Naive thymus-derived CD8-positive, alpha-beta T cell (primary cell): ENCODE measurements at places on chromosomes 12 and 14.

DNA sequence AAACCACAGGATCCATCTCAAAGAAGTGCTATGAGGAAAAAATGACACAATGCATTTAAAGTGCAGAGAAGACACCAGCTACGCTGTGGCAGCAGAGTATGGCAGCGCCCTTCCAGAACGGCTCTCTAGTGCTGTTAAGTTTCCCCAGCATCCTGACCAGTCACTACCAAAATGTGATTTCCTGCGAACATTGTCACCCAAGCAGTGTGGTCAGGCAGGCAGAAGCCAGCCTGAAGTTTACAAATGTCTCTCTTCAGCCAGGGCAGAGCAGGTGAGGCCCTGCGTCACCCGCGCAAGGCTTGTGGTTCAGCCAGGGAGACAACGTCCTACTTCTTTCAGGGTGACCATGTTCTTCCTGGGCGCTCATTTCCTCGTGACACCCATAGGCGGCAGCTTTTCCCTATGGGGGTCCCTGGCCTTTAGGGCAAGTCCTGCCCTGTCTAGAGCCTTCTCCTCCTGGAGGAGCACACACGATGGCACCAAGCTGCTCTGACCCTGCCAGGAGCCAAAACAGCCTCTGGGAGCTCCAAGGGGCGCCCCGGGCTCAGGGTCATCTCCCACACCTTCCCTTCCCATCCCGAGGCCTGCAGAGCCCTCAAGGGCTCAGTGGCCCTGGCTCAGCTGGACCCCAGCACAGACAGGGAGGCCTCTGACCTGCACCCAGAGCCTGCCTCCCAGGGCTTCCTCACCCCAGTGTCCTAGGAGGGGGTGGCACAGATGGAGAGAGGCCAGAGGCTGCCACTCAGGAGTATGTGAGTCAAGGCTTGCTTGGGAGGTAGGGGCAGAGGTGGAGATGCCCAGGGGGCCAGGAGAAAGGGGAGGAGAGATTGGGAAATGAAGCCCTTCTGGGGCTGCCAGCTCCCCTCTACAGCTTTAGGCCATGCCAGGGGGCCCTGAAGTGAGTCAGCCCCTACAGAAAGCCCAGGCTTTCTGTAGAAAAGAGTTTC, 41.9 kb downstream of the PSMA6 start:
- H3K4me1 ChIP-seq, result peaks cover 41% of the 10 kb centered on the region
- H3K27me3 ChIP-seq, result no peaks in the 10 kb centered on the region
- H3K27ac ChIP-seq, result peak overlapping the region; percentile 94
- H3K36me3 ChIP-seq, result no peaks in the 10 kb centered on the region

GRCh38 chr12:98296462-98297079, 218.8 kb upstream of the TMPO start:
- peaks cover 23% of the 10 kb centered on the region for H3K27me3 ChIP-seq
- no peaks in the 10 kb centered on the region for H3K36me3 ChIP-seq
- H3K4me3 ChIP-seq, result no peak overlapping the region
- H3K4me1 ChIP-seq, result no peaks in the 10 kb centered on the region
- H3K27ac ChIP-seq, result no peak overlapping the region

DNA sequence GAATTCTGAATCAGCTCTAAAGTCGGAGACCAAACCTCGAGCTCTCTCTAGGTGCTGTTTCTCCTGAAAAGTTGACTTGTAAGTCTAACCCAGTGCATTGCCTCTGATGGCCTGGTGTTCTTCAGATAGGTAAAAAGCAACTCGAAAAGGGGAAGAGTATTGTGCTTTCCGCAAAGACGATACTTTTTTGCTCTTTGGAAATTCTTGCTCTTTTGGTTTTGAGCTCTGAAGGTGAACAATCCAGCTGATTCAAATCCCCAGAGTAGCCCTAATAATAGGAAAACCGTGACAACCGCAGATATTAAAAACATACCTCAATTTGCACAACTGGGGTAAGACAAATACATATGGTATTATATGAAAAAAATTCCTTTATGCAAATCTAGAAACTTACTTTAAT, 447.4 kb downstream of the RAD51B start:
- DNase-seq, result no peak
- H3K36me3 ChIP-seq, result no peaks in the 10 kb centered on the region
- peak overlapping the region; percentile 9 for H3K27ac ChIP-seq
- H3K4me1 ChIP-seq, result peaks cover 82% of the 10 kb centered on the region
- no peaks in the 10 kb centered on the region for H3K27me3 ChIP-seq

DNA sequence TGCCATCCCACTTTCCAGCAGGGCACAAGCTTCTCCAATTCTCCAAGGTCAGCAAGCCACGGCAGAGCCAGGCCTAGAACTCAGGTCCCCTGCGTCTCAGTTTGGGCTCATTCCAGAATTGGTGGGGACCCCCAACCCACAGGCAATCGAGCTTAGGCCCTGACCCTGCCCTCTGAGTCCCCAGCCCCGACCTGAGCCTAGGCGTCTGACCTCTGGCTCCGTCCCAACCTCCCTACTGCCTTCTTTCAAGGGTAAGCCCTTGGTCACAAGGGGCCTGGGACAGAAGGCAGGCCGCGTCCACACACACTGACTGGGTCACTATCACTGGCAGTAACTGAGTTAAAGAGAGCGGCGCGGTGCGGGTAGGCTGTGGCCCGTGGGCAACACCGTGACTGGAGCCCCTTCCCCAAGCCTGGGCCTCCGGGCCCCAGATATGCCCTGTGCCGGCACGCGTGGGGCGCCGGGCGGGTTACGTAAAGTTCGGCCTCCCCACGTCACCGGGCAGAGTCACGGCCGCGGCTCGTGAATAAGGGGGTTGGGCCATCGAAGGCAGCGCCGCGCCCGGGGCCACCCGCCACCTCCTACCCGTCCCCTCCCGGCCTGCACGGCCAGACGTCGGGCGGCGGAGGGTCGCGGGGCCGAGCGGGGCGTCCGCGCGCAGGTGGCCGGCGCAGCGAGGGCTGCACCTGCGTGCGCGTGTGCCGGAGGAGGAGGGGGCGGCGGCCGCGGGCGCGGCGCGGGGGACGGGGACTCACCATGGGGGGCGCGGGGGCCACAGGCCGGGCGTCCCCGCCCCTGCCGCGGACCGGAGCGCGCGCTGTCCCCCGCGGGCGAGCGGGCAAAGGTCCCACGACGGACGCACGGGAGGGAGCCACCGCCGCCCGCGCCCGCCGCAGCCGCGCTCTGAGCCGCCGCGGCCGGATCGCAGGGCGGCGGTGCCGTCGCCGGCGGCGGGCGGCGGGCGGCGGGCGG, 516 bp downstream of the ANKRD9 start:
- DNase-seq, result no peak
- peak overlapping the region; percentile 79 for H3K4me3 ChIP-seq
- H3K27me3 ChIP-seq, result no peaks in the 10 kb centered on the region
- no peak overlapping the region for H3K27ac ChIP-seq
- H3K4me1 ChIP-seq, result peaks cover 4% of the 10 kb centered on the region

DNA sequence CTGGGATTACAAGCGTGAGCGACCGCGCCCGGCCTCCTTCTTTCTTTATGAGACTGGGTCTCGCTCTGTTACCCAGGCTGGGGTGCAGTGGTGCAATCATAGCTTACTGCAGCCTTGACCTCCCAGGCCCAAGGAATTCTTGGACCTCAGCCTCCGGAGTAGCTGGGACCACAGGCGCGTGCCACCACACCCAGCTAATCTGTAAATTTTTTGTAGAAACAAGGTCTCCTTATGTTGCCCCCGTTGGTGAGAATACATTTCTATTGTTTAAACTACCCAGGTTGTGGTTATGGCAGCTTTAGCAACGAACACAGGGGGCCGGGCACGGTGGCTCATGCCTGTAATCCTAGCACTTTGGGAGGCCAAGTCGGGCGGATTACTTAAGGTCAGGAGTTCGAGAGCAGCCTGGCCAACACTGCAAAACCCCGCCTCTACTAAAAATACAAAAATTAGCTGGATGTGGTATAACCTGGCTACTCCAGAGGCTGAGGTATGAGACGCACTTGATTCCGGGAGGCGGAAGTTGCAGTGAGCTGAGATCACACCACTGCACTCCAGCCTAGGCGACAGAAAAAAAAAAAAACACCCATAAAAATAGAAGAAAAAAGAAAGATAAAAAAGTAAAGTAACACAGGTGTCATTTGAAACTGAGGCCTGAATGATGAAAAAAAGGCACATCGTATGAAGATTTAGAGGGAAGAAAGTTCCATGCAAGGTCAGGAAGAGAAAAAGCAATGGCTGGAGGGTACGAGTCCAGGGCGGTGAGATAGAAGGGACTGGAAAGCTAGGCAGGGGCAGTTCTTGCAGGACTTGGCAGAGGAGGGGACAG, 977 bp upstream of the TMEM120B start:
- H3K27ac ChIP-seq, result peak overlapping the region; percentile 97
- H3K27me3 ChIP-seq, result no peaks in the 10 kb centered on the region
- peaks cover 8% of the 10 kb centered on the region for H3K4me1 ChIP-seq
- H3K4me3 ChIP-seq, result peak overlapping the region; percentile 94

- peak overlapping the region; percentile 84 for H3K4me3 ChIP-seq
- H3K4me1 ChIP-seq, result peaks cover 30% of the 10 kb centered on the region
- H3K36me3 ChIP-seq, result no peaks in the 10 kb centered on the region
- peaks cover 50% of the 10 kb centered on the region for H3K27me3 ChIP-seq
- no peak for DNase-seq
Observed at GRCh38 chr12:51846911-51847642, 1.4 kb downstream of the FIGNL2 start.

DNA sequence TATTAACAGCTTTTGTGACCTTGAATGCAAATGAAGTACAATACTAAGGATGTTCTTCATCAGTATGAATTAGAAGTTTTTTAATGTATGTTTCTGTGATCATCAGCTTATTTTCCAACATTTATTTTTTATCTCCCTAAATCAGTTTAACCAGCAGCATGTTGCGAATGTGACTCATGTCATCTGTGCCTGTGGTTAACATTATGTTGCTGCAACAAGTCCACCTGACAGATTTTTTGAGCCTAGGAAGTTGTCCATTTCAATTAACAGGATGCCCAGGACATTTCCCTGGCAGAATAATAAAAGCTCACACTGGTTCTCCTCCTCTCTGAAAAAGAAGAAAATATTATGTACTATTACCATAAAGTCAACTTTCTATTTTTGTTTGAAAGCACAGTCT, 155.5 kb downstream of the SYT1 start:
- no peaks in the 10 kb centered on the region for H3K36me3 ChIP-seq
- no peaks in the 10 kb centered on the region for H3K27me3 ChIP-seq
- no peak overlapping the region for H3K27ac ChIP-seq
- H3K4me3 ChIP-seq, result no peak overlapping the region
- H3K4me1 ChIP-seq, result no peaks in the 10 kb centered on the region
- DNase-seq, result no peak

GRCh38 chr14:33590891-33591630, 359.8 kb downstream of the EGLN3 start:
- H3K36me3 ChIP-seq, result no peaks in the 10 kb centered on the region
- DNase-seq, result no peak
- no peaks in the 10 kb centered on the region for H3K4me1 ChIP-seq
- H3K27ac ChIP-seq, result no peak overlapping the region
- no peak overlapping the region for H3K4me3 ChIP-seq

DNA sequence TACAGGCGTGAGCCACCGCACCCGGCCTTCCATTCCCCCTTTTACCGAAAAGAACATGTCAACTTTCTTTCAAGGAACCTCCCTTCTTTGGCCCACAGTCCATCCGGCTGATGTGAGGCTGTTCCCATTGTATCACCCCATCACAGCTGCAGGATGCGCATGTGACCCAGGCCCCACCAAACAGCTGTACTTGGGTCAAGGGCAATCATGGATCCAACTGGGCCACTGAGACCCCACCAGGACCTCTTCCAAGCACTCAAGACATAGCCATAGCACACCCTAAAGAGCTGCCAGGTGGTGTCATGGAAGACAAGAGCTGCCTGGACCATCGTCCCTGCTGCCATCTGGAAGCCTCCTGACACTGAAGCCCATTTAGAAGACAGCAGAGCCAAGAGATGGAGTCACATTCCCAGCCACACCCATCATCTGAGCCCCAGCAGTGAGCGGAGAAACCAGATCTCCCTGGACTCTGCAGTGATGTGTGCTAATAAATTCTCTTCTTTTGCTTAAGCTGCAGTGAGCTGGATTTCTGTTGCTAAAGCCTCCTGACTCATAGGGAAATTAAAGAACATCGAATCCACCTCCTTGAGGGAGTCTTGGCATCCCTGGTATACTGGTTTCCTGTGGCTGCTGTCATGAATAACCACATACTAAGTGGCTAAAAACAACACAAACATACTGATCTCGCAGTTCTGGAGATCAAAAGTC, 105.6 kb downstream of the KSR2 start:
- no peaks in the 10 kb centered on the region for H3K36me3 ChIP-seq
- H3K4me1 ChIP-seq, result no peaks in the 10 kb centered on the region
- peaks cover 4% of the 10 kb centered on the region for H3K27me3 ChIP-seq
